Stimulated activated CD8-positive, alpha-beta memory T cell treated with anti-CD3 and anti-CD28 coated beads, Interleukin-15, amount 100 ng/mL, for 1 hour (primary cell): ENCODE measurements at places on chromosomes 12 and 14.

GRCh38 chr12:10668526-10668925 lies 5.3 kb downstream of the STYK1 start:
- no peak for DNase-seq

GRCh38 chr12:1773937-1774655 lies 46.3 kb upstream of the LRTM2 start:
- DNase-seq: no peak

DNA sequence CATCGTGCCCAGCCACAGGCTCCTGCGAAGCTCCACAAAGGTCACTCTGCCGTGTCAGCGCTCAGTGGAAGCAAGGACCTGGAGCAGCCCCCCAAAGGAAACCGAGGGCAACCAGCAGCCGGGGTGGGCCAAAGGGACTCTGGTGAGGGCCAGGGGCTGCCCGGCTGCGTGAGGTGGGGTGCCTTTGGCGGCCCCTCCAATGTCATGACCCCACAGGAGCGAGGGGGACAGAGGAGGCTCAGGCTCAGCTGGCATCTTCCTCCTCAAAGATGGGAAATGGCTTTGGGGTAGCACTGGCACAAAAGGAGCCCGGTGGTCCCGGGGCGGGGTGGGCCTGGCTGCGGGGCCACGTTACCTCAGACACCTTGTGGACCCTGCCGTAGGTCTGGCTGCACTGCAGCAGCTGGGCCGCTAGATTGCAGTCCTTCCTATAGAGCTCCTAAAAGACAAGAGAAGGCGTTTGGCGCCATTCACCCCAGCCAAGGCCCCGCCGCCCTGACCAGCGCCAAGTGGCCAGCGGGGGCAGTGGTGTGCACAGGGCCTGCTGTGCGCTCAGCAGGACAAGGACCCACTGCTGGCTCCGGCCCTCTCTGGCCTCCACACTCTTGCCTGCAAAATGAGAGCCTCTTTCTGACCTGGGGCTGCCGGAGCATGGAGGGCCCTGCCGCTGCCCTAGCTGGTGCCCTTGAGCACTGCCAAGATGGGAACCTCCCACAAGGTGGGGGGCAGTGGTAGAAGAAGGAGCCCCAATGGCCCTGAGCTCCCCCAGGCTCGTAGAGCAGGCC lies 46.9 kb downstream of the BEGAIN start:
- DNase-seq: no peak

GRCh38 chr12:76143343-76144244 lies 59.1 kb upstream of the NAP1L1 start:
- DNase-seq: no peak

GRCh38 chr14:68245146-68246073 lies 425.8 kb downstream of the RAD51B start:
- DNase-seq: no peak

DNA sequence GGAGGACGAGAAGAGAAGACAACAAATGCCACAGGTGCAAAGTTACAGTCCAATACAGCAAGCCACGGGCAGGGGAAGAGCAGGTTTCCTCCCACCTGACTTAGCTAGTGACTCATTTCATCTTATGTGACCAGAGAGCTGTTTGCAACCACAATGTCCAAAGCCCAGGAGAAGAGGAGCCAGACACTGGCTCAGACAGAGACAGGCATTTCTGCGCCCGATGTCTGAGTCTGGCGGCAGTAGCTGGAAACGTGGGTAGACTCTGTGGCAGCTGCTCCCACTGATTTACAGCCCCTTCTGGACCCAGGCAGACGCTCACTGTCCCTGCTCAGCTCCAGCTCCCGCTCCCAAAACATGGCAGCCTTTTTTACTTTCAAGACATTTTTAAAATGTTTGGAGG lies 60.0 kb downstream of the CHGA start:
- DNase-seq: no peak

GRCh38 chr14:50057331-50057730 lies 59.0 kb downstream of the VCPKMT start:
- DNase-seq: no peak

DNA sequence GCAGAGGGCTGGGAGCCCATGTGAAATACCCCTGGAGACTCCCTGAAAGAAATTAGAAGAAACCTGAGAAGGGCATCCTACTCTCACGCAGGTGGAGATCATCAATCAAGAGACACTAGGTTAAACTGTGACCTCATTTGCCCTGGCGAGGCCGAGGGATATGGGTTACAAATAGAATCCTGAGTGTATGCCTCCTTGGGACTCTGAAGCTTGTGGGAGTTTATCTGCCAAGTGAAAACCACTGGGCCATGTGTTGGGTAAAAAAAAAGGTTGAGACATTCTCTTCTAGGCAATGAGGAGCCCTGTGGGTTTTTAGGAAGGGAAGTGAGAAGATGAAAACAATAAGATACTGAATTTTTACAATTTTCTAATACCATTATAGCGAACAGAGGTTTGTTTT lies 160.7 kb upstream of the ARID2 start:
- DNase-seq: no peak

- peak; percentile 55 for DNase-seq
These were observed 123.0 kb upstream of the PZP start for GRCh38 chr12:9331218-9331626.

- DNase-seq: no peak
These were observed 41.5 kb downstream of the TNFAIP2 start for GRCh38 chr14:103164779-103165178.

GRCh38 chr12:112992541-112993398 lies 14.5 kb downstream of the OAS2 start:
- peak; percentile 34 for DNase-seq

- no peak for DNase-seq
These were observed 27.2 kb upstream of the NINJ2 start for GRCh38 chr12:690466-690865.

DNA sequence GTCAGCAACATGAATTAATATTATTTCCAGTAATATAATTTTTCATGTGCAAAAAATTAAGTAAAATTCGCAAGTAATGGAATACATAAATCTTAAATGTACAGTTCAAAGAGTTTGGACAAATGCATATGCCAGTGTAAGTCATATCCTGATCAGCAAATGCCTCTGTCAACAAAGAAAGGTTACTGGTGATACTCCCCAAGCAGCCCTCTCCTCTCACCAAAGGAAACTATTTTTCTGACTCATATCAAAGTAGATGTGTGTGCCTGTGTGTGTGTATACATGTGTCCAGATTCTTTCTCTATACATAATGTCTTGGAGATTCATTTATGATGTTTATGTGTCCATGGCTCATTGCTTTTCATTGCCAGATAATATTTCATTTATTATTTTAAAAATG lies 1035.0 kb downstream of the SLC16A7 start:
- DNase-seq: no peak

- no peak for DNase-seq
These were observed 161.5 kb downstream of the NUAK1 start for GRCh38 chr12:105977236-105977635.

DNA sequence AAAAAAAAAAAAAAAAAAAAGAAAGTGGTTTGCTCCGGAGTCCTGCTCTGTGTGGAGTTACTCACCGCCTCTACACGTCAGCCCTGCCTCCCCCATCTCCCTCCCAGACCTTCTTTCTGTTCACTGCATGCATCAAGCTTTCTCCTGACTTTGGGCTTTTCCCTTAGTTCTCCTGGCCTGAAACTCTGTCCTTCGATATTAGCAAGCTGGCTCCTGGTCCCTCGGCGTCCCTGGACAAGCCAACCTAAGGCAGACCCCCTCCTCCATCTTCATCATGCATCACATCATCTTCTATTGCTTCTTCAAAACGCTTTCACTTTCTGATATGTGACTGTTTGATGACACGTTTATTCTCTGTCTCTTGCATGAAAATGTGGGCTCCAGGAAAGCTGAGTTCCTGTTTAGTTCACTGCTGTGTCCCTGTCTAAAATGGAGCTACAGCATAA lies 40.6 kb downstream of the SLC15A4 start:
- no peak for DNase-seq

DNA sequence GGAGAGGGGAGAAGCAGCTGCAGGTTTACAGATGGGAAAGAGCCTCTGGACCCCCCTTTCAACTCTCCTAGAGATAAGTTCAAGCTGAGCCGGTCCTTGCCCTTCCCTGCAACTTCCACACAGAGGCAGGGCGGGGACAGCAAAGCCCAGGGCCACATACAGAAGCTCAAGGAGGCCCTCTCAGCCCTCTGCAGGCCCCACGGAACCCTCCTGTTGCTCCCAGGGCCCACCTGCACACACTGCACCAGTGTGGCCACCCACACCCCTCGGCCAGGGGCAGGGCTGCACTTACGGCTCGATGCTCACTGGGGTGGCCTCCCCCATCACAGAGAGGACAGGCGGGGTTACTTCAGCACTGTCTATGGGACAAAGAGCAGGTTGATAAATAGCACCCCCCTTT lies 13.0 kb upstream of the PNMA1 start:
- no peak for DNase-seq

GRCh38 chr14:61476105-61476753 lies 154.8 kb downstream of the PRKCH start:
- DNase-seq: no peak

- no peak for DNase-seq
These were observed 267.5 kb downstream of the CCDC91 start for GRCh38 chr12:28457785-28458184.
